Mesendoderm (in vitro differentiated cells): ENCODE measurements at places on chromosomes 7 and 10.

GRCh38 chr7:2508327-2509215, 11.0 kb upstream of the LFNG start:
- peak; percentile 41 for DNase-seq

- no peak for DNase-seq
Measured at GRCh38 chr10:116748041-116748440, 5.7 kb upstream of the HSPA12A start.

- DNase-seq, result peak; percentile 78
Measured at GRCh38 chr7:148084138-148084537, 506.4 kb upstream of the C7orf33 start.

DNA sequence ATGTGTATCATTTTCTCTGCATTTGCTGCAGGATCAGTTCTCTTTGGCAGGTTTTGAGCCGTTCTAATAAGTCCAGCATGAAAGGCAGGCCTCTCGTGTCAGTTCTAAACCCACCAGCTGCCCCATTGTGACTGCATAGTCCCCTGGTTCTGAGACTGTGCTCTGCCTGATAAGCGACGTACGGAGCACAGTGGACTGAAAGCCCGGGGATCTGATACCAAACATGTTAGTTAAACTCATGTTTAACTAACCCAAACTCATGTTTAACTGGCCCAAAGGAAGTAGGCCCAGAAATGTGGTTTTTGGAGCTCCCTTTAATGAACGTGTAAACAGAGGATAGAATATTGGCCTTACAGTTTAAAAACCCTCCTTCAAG, 98.0 kb upstream of the PDCD4 start:
- no peak for DNase-seq
